Vagina (tissue), 2 donors: ENCODE measurements at places on chromosomes 5 and 9.

GRCh38 chr9:135993765-135994500 is 32.8 kb upstream of the UBAC1 start:
- no peak for DNase-seq
- H3K4me1 ChIP-seq, result peaks cover 35% of the 10 kb centered on the region
- H3K27me3 ChIP-seq, result no peaks in the 10 kb centered on the region
- H3K4me3 ChIP-seq, result no peak overlapping the region
- H3K27ac ChIP-seq, result peak overlapping the region; percentile 61

DNA sequence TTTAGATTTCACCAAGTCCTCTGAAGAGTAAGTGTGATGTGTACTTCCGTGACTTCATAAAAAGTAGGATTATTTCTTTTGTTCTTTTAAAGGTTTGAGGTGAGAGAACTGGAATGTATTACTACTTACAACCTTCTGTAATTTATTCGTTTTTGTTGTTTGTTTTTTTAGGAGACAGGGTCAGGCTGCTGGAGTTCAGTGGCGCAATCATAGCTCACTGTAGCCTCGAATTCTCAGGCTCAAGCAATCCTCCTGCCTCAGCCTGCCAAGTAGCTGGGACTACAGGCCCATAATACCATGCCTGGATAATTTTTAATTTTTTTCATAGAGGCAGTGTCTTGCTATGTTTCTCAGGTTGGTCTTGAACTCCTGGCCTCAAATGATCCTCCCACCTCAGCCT is 68.3 kb upstream of the RETREG1 start:
- no peaks in the 10 kb centered on the region for H3K27me3 ChIP-seq
- H3K4me1 ChIP-seq, result no peaks in the 10 kb centered on the region
- no peaks in the 10 kb centered on the region for H3K36me3 ChIP-seq
- no peak overlapping the region for H3K4me3 ChIP-seq

DNA sequence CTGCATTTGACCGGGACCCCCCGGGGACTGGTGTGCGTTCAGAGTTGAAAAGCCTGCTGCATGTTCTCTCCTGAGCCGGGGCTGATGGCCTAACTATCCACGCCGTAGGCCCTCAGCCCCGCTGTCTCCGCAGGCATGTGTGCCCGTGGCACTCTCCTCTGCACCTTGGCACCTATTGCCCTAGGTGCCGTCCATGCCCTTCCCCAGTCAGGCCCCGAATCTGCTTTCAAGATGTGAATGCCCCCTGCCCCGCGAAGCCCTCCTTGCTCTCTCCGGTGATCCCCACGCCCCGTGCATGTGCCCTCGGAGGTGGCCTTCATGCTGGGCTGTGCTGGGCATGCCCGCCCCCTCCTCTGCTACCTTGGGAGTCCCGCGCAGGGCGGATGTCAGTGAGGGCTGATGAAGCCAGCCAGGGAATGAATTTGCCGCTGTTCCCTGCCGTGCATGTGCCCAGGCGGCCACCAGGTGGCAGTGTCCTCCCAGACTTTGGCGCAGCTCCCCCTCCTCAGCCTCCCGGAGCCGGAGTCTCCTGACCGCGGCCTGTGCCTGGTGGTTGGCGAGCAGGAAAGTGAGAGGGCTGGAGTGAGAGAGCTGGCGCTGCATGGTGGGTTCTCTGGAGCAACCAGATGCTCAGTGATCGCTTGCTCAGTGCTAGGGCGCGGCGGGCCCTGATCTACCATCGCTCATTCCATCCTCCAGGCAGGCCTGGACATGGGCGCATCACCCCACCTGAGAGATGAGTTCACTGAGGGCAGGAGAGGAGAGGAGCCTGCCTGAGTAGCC is 112.9 kb upstream of the LMX1B start:
- DNase-seq, result no peak
- H3K27me3 ChIP-seq, result no peaks in the 10 kb centered on the region
- H3K4me3 ChIP-seq, result no peak overlapping the region

GRCh38 chr9:10232352-10232930 is 380.4 kb downstream of the PTPRD start:
- no peak overlapping the region for H3K27ac ChIP-seq
- no peak overlapping the region for H3K4me3 ChIP-seq
- H3K27me3 ChIP-seq, result no peaks in the 10 kb centered on the region
- DNase-seq, result no peak
- H3K36me3 ChIP-seq, result no peaks in the 10 kb centered on the region

- no peaks in the 10 kb centered on the region for H3K4me1 ChIP-seq
- H3K4me3 ChIP-seq, result no peak overlapping the region
Observed at GRCh38 chr9:73213300-73213699, 61.6 kb downstream of the ANXA1 start.

DNA sequence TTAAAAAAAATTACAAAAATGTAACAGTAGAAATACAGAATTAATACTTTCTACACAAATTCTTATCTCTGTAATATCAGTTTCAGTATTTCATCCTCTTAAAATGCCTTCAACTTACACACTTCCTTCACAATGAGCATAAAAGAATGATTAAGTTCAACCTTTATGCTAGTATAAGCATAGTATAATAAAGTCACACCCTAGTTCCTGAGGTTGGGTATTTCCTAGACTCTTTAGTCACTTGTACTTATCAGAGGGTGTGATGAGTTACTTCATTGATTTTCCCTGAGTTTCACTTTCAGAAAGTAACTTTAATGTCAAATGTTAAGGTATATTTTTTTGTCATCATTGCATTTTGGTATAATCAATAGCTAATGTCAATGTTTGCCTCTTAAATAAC is 302.4 kb downstream of the PDE4D start:
- H3K4me1 ChIP-seq, result peaks cover 8% of the 10 kb centered on the region
- DNase-seq, result no peak
- no peaks in the 10 kb centered on the region for H3K36me3 ChIP-seq
- H3K27ac ChIP-seq, result no peak overlapping the region
- H3K4me3 ChIP-seq, result no peak overlapping the region
- no peaks in the 10 kb centered on the region for H3K27me3 ChIP-seq

DNA sequence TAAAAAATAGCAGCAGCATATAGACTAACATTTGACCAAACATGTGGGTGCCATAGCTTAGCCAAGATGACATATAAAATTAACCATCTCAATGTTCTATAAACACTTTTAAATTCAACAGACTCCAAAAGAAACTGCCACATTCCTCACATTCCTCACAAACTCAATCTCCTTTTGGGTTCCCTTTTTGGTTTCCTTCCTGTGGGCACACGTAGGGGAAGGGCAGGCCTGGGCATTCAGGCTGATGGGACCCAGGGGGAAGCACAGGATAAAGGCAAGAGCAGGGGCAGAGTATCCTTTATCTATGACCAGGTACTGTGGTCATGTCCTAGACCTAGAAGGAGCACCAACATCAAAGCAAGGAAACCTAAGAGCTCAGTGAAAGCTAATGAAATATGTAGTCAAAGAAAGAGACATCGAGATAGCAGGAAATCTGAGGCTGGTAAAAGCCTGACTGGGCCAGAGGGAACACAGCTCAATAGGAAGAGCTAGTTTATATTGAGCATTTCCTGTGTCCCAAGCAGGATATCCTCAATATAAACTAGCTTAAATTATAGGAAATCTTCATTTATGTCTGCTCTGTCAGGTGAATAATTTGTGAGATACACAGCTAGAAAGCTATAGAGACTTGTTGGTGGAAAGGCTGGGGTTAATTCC is 13.6 kb upstream of the ERAP1 start:
- no peak for DNase-seq
- no peak overlapping the region for H3K27ac ChIP-seq
- no peaks in the 10 kb centered on the region for H3K27me3 ChIP-seq
- no peak overlapping the region for H3K4me3 ChIP-seq
